Right ventricle myocardium superior (tissue), 1 donor: ENCODE measurements at places on chromosomes 1 and 21. TPM values are rescaled to one million over a fixed set of nuclear protein-coding genes. Genes with fewer than 3 reads are reported as not detected.

The TLCD4 gene
- 47.7 TPM for total RNA-seq

The LRRC53 gene
- total RNA-seq = not detected

The PAQR6 gene
- 0.51 TPM for total RNA-seq

The TRABD2B gene
- 0.51 TPM for total RNA-seq

The POFUT2 gene
- 15.3 TPM for total RNA-seq

The CRYAA gene
- not detected for total RNA-seq

The CEPT1 gene
- total RNA-seq = 11.6 TPM

The KCNJ9 gene
- not detected for total RNA-seq

The OR2T11 gene
- not detected for total RNA-seq

The KCNA3 gene
- total RNA-seq = 0.24 TPM

The PROX1 gene
- total RNA-seq = 85.2 TPM

The ATAD3B gene
- total RNA-seq = 7.9 TPM

The KIF14 gene
- total RNA-seq = 0.19 TPM

The RXFP4 gene
- not detected for total RNA-seq

The ZNF695 gene
- not detected for total RNA-seq

The AK5 gene
- total RNA-seq = 0.38 TPM

The KRTAP12-2 gene
- total RNA-seq = not detected

The CLCA4 gene
- total RNA-seq = not detected

The CGN gene
- total RNA-seq = 0.27 TPM

The CORT gene
- 0.32 TPM for total RNA-seq

The ARHGEF10L gene
- total RNA-seq = 55.6 TPM

The S1PR1 gene
- 50.9 TPM for total RNA-seq

The MANEAL gene
- total RNA-seq = 0.91 TPM

The CSF3R gene
- total RNA-seq = 3.3 TPM

The ARHGEF16 gene
- 0.89 TPM for total RNA-seq

The S100A5 gene
- total RNA-seq = not detected

The GPR52 gene
- total RNA-seq = 0.62 TPM

The MMP23B gene
- 25.1 TPM for total RNA-seq

The PDC gene
- total RNA-seq = not detected

The TAF12 gene
- total RNA-seq = 27.4 TPM

The LIPI gene
- not detected for total RNA-seq

The STPG1 gene
- 5.6 TPM for total RNA-seq

The DNASE2B gene
- total RNA-seq = not detected

The HSD3B2 gene
- total RNA-seq = not detected

The HAO2 gene
- not detected for total RNA-seq

The TCHH gene
- total RNA-seq = not detected

The CRP gene
- not detected for total RNA-seq

The S100B gene
- total RNA-seq = 5.5 TPM

The RCAN3 gene
- 6.5 TPM for total RNA-seq

The AMPD1 gene
- total RNA-seq = not detected

The HES3 gene
- not detected for total RNA-seq

The CD1C gene
- total RNA-seq = 0.19 TPM

The PRR9 gene
- not detected for total RNA-seq

The OR2W3 gene
- total RNA-seq = not detected

The CA6 gene
- total RNA-seq = not detected

The KLHL12 gene
- total RNA-seq = 19.4 TPM

The S100A4 gene
- total RNA-seq = 130 TPM

The LPAR3 gene
- total RNA-seq = 16.9 TPM
